ENCODE measurements at places on chromosomes 4 and X. TPM values are rescaled to one million over a fixed set of nuclear protein-coding genes. Genes with fewer than 3 reads are reported as not detected.

PF4V1 gene
- 6.5 TPM for polyA plus RNA-seq

DNA sequence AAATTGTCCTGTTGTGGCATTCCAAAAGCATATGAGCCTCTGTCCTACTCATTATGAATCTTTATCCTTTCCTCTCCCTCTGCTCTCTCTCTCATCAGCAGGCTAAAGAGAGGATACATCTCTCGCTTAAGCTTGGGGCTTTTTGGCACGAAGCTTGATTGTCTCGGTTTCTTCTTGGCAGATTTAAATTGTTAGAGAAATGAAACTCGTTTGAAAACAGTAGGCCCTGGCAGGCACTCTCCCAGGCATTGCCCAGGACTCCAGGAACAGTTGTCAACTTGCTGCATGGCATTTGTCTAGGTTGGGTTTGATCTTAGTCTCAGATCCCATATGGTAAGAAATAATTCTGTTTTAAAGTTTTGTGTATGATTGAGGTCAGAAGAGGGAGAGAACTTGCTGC, 35.5 kb downstream of the NAA11 start:
- no peak overlapping the region for H3K4me3 ChIP-seq
- no peaks in the 10 kb centered on the region for H3K36me3 ChIP-seq
- no peak overlapping the region for H3K27ac ChIP-seq
- DNase-seq: no peak
- no peaks in the 10 kb centered on the region for H3K27me3 ChIP-seq

DNA sequence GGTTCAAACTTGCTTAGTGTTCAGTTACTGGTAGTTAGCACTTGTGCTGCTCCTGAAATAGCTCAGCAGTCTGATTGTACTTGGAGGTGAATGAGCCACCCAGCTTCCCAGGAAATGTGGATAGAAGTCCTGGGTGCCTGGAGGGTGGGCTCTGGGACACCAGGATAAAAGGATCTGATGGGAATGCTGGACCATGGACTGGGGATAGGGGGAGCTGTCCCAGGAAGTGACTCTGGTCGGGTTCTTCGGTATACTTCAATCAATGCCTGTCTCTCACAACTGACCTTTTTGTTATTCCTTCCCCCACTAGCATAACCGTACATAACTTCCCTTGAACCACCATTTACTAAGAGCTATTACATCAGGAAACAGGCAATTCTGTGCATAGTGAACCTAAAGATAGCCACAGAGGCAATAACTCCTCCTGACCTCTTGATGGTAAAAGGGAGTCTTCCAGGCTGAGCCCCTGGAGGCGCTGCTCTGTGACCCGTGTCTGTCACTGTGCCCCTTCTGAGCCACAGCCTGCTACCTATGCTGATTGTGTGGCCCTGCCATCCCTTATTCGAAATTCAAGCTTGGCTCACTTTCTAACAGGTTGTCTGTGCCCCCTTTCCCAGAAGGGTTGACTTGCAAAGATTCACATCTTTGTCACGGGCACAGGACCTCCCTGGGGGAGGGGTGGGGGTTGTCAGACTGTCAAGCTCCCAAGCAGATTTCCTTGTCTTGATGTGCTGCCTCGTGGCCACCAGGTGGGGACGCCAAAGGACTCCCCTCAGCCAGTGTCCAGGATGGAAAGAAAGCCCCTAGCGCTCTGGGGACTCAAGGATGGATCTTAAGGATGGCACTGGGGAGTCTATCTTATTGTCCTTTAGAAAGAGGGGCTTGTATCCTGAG, 24.5 kb upstream of the WDR1 start:
- no peaks in the 10 kb centered on the region for H3K36me3 ChIP-seq
- H3K4me3 ChIP-seq: no peak overlapping the region
- no peak overlapping the region for H3K27ac ChIP-seq
- DNase-seq: no peak
- H3K4me1 ChIP-seq: no peaks in the 10 kb centered on the region

GRCh38 chr4:154714339-154715040, 29.3 kb upstream of the LRAT start:
- H3K27me3 ChIP-seq: no peaks in the 10 kb centered on the region
- H3K4me3 ChIP-seq: no peak overlapping the region
- no peaks in the 10 kb centered on the region for H3K36me3 ChIP-seq
- H3K4me1 ChIP-seq: no peaks in the 10 kb centered on the region
- DNase-seq: no peak
- no peak overlapping the region for H3K27ac ChIP-seq

- H3K4me1 ChIP-seq: peaks cover 39% of the 10 kb centered on the region
- no peaks in the 10 kb centered on the region for H3K27me3 ChIP-seq
- no peaks in the 10 kb centered on the region for H3K36me3 ChIP-seq
- no peak overlapping the region for H3K27ac ChIP-seq
- no peak overlapping the region for H3K4me3 ChIP-seq
Observed at GRCh38 chr4:141348573-141348972, 127.9 kb downstream of the ZNF330 start.

DNA sequence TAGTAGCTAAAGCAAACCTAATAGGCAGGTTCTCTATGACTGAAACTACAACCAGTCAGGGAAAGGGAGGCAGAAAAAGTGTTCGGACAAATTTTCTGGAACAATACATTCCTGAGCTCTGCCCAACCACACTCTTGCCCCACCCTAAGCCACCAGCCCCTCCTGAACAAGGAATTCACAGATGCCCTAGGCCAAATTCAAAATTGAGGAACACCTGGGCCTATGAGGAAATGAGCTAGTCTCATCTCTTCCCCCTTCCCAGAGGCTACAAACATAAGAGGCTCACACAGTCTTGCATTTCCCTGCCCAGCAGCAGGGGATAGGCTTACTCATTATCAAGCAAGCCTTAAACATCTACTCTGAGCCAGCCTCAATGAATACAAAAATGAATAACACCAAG, 284.7 kb downstream of the ZNF674 start:
- 0 out of 2 replicates have a peak, but pooled peaks cover 4% of the 10 kb centered on the region for H3K4me1 ChIP-seq
- no peak for DNase-seq
- H3K27ac ChIP-seq: no peak overlapping the region
- H3K36me3 ChIP-seq: no peaks in the 10 kb centered on the region

GRCh38 chr4:635851-636627, 10.7 kb downstream of the PDE6B start:
- H3K4me3 ChIP-seq: no peak overlapping the region
- no peak for DNase-seq
- H3K4me1 ChIP-seq: no peaks in the 10 kb centered on the region
- H3K27me3 ChIP-seq: 0 out of 2 replicates have a peak, but pooled peaks cover 3% of the 10 kb centered on the region

GRCh38 chrX:84186603-84187532, 1.1 kb downstream of the RPS6KA6 start:
- DNase-seq: peak; percentile 21
- H3K4me3 ChIP-seq: peak overlapping the region; percentile 84
- no peaks in the 10 kb centered on the region for H3K27me3 ChIP-seq
- H3K4me1 ChIP-seq: no peaks in the 10 kb centered on the region
- no peak overlapping the region for H3K27ac ChIP-seq
- no peaks in the 10 kb centered on the region for H3K36me3 ChIP-seq

- H3K4me3 ChIP-seq: no peak overlapping the region
- no peaks in the 10 kb centered on the region for H3K27me3 ChIP-seq
- peaks cover 4% of the 10 kb centered on the region for H3K4me1 ChIP-seq
- no peaks in the 10 kb centered on the region for H3K36me3 ChIP-seq
- peak overlapping the region; percentile 24 for H3K27ac ChIP-seq
- DNase-seq: peak; percentile 86
Observed at GRCh38 chrX:13899607-13900006, 82.7 kb upstream of the GPM6B start.

- peaks cover 30% of the 10 kb centered on the region for H3K4me1 ChIP-seq
- peak; percentile 92 for DNase-seq
- H3K27me3 ChIP-seq: no peaks in the 10 kb centered on the region
- H3K27ac ChIP-seq: peak overlapping the region; percentile 59
- no peaks in the 10 kb centered on the region for H3K36me3 ChIP-seq
- peak overlapping the region; percentile 33 for H3K4me3 ChIP-seq
Observed at GRCh38 chr4:176443117-176443516, 123.4 kb downstream of the SPCS3 start.

GRCh38 chr4:37758226-37758625, 68.3 kb upstream of the PGM2 start:
- H3K27me3 ChIP-seq: peaks cover 6% of the 10 kb centered on the region
- H3K27ac ChIP-seq: peak overlapping the region; percentile 20
- peak; percentile 85 for DNase-seq

GRCh38 chrX:20441123-20441522, 174.4 kb upstream of the RPS6KA3 start:
- H3K27ac ChIP-seq: no peak overlapping the region
- no peaks in the 10 kb centered on the region for H3K36me3 ChIP-seq
- H3K4me1 ChIP-seq: no peaks in the 10 kb centered on the region
- no peak overlapping the region for H3K4me3 ChIP-seq
- no peaks in the 10 kb centered on the region for H3K27me3 ChIP-seq
- no peak for DNase-seq

ALB gene
- not detected for polyA plus RNA-seq

- no peaks in the 10 kb centered on the region for H3K4me1 ChIP-seq
- no peak for DNase-seq
- H3K36me3 ChIP-seq: no peaks in the 10 kb centered on the region
- no peak overlapping the region for H3K27ac ChIP-seq
- H3K27me3 ChIP-seq: no peaks in the 10 kb centered on the region
Observed at GRCh38 chrX:10166248-10166716, 9.5 kb downstream of the CLCN4 start.

GRCh38 chr4:173243917-173244658, 75.5 kb downstream of the GALNT7 start:
- no peak overlapping the region for H3K4me3 ChIP-seq
- peaks cover 7% of the 10 kb centered on the region for H3K4me1 ChIP-seq
- no peak for DNase-seq
- peaks cover 45% of the 10 kb centered on the region for H3K27me3 ChIP-seq
- H3K36me3 ChIP-seq: no peaks in the 10 kb centered on the region

GRCh38 chrX:129784371-129784770, 4.6 kb downstream of the SASH3 start:
- H3K27ac ChIP-seq: no peak overlapping the region
- no peaks in the 10 kb centered on the region for H3K4me1 ChIP-seq
- no peak overlapping the region for H3K4me3 ChIP-seq
- H3K27me3 ChIP-seq: no peaks in the 10 kb centered on the region
- H3K36me3 ChIP-seq: no peaks in the 10 kb centered on the region
- no peak for DNase-seq

CXCR3 gene
- not detected for polyA plus RNA-seq

RRH gene
- not detected for polyA plus RNA-seq

DNA sequence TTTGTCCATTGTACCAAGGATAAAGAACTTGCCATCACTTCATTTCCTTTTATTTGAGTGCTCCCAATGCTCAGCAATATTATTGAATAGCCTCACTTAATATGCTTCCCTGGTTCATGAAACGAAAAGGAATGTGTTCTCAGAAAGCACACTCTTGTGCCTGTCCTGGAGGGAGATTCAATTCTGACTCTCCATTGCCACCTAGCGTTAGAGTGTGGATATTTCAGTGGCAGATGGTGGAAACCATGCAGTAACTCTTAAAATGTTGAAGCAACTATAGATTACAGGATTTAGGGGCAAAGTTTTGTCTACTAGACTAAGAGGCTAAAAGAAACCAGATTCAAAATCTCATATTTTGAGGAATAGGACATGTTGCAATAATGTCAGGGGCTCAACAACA, 36.0 kb downstream of the GAB3 start:
- H3K27me3 ChIP-seq: no peaks in the 10 kb centered on the region
- DNase-seq: peak; percentile 44
- H3K4me1 ChIP-seq: peaks cover 10% of the 10 kb centered on the region
- H3K36me3 ChIP-seq: no peaks in the 10 kb centered on the region
- no peak overlapping the region for H3K27ac ChIP-seq

DNA sequence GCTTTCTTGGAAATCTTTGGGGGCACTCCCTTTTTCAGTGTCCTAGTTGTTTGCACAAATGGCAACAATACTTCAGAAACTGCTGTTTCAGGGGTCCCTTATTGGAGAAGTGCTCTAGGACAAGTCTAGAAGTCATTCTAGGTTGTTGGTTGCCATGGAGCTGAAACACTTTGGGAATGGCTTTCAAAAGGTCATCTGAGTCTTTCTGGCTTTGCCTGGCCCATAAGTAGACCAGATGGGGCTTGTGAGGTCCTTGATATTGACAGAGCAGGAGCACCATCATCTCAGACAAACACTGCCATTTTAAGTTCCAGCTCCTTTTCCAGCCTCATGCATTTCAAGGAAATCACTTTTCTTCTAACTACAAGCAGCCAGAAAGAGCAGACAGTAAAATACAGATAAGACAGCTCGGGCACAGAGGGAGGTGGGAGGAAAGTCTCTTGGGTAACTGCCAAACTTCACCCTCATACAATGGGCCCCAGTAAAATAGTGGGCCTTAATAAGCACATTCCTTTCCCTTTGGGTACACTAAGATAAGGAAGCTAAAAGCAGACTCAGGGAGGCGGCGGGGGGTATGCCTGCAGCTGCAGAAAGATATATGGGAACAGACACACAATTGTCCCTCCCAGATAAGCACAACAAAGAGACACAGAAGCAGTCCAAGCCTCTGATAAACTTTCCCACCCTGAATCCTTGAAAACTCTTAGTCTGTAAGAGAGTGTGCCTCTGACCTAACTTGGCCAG, 8.5 kb upstream of the NXF3 start:
- no peaks in the 10 kb centered on the region for H3K4me1 ChIP-seq
- H3K36me3 ChIP-seq: no peaks in the 10 kb centered on the region
- no peak overlapping the region for H3K4me3 ChIP-seq

DNA sequence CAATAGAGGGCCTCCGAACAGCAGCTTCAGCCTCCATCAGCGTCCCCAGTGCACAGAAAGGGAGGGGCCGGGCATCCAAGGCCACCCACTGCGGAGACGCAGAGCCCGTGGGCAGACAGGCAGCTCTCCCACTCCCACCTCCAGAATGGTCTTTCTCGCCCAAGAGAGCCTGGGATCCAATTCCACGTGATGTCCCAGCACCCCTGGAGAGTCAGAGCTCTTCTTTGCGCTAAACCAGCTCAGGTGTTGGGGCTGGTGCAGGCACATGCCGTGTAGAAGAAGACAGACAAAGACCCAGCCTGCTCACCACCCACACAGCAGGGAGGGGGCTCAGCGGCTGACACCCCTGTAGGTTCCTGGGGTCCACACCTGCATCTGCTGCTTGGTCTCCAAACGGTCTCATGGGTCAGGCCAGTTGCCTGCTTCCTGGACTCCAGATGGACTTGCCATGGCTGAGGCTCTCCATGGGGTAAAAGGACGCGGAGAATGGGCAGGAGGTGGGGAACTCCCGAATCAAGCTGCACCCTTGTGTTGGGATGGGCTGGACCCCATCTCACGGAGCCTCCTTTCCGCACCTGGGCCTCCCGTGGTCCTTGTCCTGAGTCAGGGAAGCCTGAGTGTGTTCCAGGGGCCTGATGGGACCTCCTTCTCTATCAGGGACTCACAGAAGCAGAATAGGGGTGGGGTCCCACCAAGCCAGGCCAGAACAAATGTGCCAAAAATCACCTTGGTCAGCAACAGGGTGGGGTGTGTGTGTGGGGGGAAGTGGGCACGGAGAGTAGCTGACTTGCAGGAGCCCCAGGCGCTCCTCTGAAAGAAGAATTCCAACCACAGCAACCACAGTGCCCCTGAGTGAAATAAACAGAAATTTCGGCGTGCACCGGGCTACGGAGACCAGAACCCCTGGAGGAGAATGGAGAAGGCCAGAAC, 11.6 kb upstream of the ASMTL start:
- no peak overlapping the region for H3K27ac ChIP-seq
- H3K4me1 ChIP-seq: no peaks in the 10 kb centered on the region
- DNase-seq: no peak
- no peak overlapping the region for H3K4me3 ChIP-seq

All from GM23248 (cell line).